ENCODE measurements at places on chromosomes 11 and 22.

- no peak for DNase-seq
Observed at GRCh38 chr11:34134765-34135164, 29.3 kb downstream of the NAT10 start.

GRCh38 chr11:115942011-115942410 is 437.8 kb upstream of the CADM1 start:
- DNase-seq, result no peak

- DNase-seq, result no peak
Observed at GRCh38 chr11:119091178-119091577, 6.5 kb downstream of the HMBS start.

- no peak for DNase-seq
Observed at GRCh38 chr11:91857179-91857578, 367.4 kb upstream of the FAT3 start.

GRCh38 chr11:110691926-110692325 is 20.3 kb downstream of the ARHGAP20 start:
- no peak for DNase-seq

GRCh38 chr11:66864924-66865697 is 8.2 kb downstream of the LRFN4 start:
- DNase-seq, result no peak

DNA sequence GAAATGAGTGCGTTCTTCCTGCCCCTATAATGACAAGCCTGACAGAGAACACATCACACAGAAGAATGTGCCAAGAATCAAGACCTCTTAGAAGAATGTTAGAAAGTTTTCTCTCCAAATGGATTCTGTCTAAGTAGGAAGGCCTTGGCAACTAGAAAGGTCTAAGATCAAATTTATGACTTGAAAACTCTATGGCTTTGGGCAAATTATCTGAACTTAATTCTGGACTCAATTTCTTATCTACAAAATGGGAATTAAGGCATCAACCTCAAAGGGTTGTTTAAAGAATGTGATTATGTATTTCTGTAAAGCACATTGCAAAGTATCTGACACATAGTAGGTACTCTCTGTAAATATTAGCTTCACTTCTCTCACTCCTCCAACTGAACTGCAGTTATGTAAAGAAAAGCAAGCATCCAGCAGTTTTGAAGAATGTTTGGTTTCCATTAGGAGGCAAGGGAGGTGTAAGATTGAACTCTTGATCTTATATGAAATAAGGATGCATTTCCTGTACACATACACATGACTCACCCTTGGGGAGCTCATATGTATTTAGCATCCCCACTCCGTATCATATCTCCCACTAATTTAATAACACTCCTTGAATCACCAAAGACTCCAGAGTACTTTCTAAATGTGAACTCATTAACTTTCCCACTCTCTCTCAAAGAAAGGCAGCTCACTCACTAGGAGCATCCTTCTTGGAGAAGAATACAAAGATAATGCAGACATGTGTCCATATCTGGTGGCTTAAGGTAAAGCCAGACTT is 77.6 kb downstream of the ETS1 start:
- no peak for DNase-seq

DNA sequence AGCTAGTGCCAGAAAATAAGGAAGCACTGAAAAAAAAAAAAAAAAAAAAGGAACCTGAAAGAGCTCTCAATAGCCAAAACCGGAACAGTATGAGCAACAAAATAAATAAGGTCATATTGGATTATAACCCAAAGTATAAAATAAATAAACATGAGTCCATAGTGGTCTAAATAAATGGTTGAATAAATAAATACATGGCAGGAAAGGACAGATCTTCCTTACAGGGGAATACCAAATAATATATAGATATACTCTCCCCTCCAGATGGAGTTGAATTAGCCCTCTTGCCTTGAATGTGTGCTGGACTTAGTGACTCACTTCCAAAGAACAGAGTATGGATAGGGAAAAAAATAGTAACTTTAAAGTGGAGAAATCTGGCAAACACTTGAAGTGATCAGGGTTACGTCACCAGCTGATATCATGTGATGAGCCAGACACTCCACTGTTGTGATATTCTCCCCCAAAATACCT is 14.3 kb upstream of the ARRB1 start:
- no peak for DNase-seq

GRCh38 chr22:35863432-35863831 is 145.8 kb downstream of the APOL5 start:
- DNase-seq, result no peak

DNA sequence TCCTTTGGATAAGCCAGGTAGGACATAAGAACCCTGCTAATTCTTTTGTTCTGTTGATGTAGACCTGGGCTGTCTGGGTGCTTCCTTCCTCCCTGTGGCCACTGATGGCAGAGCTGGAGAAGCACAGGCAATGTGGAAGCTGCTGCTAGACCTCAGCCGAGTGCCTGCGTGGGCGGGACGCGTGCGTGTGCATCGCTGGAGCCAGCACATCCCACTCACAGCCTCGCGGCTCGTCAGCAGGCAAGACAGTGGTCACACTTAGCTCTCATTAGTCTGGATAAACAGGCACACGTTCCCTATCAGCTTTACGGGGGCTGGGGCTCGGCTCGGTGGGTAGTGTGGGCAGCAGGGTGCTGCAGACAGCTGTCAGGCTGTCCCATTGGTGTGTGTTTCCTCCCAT is 155.7 kb downstream of the GRIK4 start:
- DNase-seq, result no peak

GRCh38 chr11:41456269-41456668 is 3.2 kb downstream of the LRRC4C start:
- no peak for DNase-seq

GRCh38 chr22:45964372-45964771 is 12.6 kb downstream of the WNT7B start:
- DNase-seq, result no peak

Data from stimulated activated naive CD4-positive, alpha-beta T cell (primary cell).